SK-MEL-5 (cell line): ENCODE measurements at places on chromosomes 3 and 15. TPM values are rescaled to one million over a fixed set of nuclear protein-coding genes. Genes with fewer than 3 reads are reported as not detected.

GATM gene
- total RNA-seq: 0.85 and 2.9 TPM in 2 replicates

CPN2 gene
- not detected in 2 replicates for total RNA-seq

ADGRG7 gene
- not detected in 2 replicates for total RNA-seq

TM6SF1 gene
- 0.08 TPM in 1 of 2 replicates, not detected in the other for total RNA-seq

TAGLN3 gene
- total RNA-seq: not detected in 2 replicates
